Nucleus accumbens (tissue), 56 donors: ENCODE measurements at places on chromosomes 1 and 21.

- no peak for DNase-seq
Measured at GRCh38 chr1:231338270-231339128, at the start of gene SPRTN. Gene SPRTN (plus strand): TSS chr1:231338293. CDS start chr1:231338384, 91 bp downstream.

DNA sequence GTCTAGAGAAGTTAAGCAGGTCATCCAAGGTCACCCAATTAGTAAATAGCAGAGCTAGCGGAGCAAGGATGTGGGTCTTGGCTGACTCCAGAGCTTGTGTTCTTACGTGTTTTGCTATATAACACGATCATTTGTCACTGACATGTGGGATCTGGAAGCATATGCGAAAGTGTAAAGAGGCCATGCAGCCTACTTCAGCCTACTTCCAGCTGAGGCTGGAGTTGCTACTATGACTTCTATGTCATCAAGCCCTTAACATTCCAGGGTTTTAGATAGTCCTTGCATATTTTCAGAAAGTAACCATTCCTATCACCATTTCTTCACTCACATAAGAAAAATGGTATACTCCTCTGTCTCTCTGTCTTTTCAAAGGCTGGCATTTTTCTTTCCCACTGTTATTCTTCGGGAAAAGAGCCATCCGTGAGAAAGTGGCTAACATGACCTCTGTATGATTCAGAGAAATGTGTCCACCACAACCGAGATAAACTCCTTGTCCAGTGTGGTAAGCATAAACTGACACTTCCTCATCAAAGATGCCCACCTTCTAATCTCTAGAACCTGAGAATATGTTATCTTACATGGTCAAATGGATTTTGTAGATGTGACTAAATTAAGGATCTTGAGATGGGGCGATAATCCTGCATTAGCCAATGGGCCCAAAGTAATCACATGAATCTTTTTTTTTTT, 24.0 kb upstream of the ABL2 start:
- DNase-seq, result no peak

DNA sequence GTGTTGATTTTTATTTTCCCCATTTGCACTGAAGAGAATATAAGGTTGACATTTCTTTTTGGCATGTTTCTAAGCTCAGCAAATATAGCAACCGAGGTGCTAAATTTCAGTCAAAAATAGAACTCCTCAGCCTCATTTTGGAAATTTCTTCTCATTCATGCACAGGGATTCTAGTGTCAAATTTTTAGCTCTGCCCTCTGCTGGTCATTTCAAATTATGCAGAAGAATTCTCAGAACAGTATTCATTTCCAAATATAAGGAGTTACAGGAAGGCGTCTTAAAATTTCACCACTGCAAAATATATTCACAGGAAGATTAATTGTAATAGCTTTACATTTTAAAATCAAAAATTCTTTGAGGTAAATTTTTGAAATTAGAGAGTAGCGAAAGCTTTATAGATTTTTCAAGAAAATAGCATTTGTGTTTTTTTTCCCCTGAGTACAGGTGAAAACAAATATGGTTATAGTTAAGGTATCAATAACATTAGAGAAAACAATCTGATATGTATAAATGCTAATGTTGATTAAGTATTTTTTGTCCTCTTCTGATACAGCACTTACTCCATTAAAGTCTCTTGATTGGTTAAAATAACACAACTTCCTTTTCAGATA, 57.9 kb downstream of the FMN2 start:
- no peak for DNase-seq

- no peak for DNase-seq
Measured at GRCh38 chr1:66247415-66248208, 286.3 kb upstream of the SGIP1 start.

DNA sequence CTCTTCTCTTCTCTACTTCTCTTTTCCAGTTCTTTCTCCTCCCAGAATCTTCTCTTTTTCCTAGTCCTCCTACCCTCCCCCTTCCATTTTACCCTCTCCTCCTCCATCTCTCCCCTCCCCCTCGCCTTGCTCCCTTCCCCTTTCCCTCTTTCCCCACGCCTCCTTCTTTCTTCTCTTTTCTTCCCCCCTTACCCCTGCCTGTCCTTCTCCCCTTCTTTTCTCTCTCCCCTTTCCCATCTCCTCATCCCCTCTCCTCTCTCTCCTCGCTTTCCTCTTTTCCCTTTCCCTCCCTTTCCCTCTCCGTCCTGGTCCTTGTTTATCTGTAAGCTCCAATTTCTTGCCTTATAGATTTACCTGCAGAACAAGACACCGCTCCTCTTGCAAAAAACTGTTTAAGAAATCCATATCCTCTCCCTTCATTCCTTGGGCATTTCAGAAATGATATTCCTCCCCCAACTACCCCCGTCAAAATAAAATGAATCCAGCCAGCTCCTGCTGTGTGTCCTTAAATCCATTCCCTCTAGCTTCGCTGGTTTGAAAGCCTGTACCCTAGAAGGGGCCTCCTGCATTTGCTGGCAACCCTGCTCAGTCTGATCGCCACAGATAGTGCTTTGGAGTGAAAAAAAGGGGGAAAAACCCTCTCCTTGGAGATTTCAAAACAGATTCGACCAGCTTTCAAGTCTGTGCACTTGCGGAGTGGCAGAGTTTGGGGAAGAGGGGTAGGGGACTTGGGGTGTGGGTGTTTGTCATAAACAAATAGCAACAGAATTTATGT, 89.4 kb downstream of the PAPPA2 start:
- no peak for DNase-seq

DNA sequence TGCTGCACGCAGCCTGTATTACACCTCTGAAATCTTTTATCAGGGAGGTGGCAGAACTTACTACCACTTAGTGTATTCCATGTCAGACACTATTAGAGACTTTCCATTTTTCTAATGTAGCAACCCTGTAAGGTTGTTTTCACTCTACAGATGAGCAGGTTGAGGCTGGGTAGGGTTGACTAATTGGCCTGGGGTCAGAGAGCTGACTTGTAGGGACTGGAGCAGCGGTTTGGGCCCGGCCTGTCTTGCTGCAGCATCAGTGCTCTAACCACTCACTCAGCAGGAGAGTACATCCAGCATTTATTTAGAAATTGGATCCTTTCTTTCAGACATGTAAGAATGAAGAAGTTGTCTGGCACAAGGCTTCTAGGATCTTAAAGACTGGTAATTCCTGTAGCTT, 25.7 kb upstream of the NBL1 start:
- no peak for DNase-seq
